EL (cell line): ENCODE measurements at places on chromosomes 1 and 21.

DNA sequence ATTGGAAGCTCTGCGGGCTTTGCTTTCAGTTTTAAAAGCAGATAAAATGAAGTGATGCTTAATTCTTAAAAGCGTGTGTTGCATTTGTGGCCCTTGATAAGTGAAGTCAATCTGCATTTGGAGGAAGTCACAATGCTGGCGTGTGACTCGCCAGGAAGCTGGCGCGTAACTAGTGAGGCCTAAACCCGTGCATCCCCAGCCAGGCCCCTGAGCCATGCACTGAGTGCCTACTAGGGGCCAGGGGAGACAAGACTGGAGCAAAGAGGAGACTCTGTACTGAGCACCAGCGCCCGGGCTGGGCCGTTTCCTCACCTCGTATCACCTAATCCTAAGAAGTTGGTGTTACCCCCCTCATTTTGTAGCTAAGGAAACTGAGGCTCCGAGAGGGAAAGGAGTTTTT lies 4.6 kb upstream of the DDOST start:
- no peak for DNase-seq

DNA sequence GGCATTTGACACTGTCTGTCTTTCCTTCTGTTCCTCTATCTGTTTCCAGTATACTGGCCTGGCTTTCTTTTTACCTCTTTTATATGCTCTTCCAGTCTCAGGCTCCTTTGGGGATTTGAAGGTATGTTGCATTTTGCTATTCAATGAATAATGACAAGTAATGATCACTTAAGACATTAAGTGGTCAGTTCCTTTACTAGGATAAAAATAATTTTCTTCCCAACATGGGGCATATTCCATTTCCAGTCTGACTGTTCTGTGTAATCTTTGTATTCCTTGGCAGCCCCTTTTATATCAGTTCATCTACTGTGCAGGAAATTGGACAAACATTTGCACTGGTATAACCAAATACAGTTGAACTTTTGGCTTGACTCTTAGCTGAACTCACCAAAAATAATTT lies 15.6 kb downstream of the METTL18 start:
- DNase-seq, result no peak

DNA sequence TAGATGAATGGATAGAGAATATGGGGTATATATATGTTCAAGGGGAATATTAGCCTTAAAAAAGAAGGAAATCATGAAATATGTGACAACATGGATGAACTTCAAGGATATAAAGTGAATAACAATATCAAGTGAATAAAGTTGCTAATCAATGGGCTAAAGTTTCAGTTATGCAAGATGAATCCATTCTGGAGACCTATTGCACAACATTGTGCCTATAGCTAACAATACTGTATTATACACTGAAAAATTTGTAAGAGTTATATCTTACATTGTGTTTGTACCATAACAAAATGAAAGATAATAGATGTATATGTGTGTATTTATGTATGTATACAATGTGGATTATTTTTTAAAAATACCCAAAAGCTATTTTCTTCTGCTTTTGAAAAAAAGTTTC lies 96.3 kb upstream of the DPYD start:
- no peak for DNase-seq

DNA sequence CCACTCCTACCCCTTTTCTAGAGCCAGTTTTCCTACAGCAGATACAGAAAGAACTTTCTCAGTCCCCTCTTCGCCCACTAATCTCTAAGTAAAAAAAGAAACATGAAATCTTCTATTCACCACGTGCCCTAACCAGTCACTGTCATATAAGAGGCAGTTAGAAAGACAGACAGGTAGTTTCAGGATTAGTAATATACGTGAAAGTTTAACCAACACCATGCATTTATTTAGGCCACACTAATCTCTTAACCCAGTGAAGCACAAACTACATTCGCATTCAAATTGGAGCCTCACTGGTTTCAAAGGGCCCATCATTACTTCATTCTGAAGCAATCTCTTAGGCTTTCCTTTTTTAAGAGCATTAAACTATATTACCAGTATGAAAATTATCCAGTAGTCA lies 10.1 kb downstream of the GPATCH2 start:
- no peak for DNase-seq

- DNase-seq, result no peak
Observed at GRCh38 chr1:89545264-89546038, 20.8 kb downstream of the LRRC8B start.

- no peak for DNase-seq
Observed at GRCh38 chr1:34701326-34702060, 53.4 kb upstream of the GJB5 start.

DNA sequence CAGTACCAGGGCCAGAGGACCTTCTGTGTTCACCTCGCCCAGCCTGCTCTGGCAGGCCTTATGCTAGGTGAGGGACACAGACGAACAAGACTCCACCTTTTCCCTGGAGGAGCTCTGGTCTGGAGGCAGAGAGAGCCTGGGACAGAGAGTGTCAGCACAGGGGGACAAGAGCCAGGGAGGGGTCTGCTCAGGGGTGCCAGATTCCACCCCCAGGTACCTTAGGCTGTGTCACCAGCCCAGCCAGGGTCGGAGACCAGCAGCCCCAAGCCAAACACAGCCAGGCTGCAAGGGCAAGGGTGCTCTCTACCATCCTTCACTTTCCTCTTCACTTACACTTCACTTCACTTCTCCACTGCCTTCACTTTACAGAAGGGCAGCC lies 4.3 kb upstream of the LRP8 start:
- no peak for DNase-seq

- no peak for DNase-seq
Observed at GRCh38 chr1:6465461-6466005, 440 bp downstream of the TNFRSF25 start.

DNA sequence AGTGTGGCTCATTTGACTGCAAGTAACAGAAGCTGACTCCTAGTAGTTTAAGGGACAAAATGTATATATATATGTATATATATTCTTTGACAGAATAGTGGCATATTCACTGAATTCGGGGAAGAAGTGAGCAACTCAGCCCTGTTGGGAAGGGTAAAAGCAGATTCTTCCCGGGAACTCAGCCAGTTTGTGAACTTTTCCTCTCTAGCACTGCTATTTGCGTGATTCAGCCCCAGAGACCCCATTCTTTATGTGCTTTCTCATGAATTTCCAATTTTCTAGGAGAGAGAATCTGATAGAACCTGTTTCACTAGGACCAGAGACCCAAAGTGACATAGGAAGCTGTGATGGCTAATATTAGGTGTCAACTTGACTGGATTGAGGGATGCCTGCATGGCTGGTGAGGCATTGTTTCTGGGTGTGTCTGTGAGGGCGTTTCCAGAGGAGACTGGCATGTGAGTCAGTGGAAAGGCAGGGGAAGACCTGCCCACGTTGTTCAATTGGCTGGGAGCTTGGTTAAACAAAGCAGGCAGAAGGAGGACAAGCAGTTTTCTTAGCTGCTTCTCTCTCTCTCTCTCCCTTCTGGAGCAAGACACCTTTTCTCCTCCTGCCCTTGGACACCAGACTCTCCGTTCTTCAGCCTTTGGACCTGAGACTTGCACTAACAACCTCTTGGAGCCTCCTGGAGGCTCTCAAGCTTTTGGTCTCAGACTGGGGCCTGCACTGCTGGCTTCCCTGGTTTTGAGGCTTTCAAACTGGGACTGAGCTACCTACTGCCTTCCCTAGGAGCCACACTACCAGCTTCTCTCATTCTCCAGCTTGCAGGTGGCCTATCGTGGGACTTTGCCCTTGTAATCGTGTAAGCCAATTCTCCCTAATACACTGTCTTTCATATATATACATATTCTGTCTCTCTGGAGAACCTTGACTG lies 93.4 kb upstream of the KCNK1 start:
- DNase-seq, result peak; percentile 7

DNA sequence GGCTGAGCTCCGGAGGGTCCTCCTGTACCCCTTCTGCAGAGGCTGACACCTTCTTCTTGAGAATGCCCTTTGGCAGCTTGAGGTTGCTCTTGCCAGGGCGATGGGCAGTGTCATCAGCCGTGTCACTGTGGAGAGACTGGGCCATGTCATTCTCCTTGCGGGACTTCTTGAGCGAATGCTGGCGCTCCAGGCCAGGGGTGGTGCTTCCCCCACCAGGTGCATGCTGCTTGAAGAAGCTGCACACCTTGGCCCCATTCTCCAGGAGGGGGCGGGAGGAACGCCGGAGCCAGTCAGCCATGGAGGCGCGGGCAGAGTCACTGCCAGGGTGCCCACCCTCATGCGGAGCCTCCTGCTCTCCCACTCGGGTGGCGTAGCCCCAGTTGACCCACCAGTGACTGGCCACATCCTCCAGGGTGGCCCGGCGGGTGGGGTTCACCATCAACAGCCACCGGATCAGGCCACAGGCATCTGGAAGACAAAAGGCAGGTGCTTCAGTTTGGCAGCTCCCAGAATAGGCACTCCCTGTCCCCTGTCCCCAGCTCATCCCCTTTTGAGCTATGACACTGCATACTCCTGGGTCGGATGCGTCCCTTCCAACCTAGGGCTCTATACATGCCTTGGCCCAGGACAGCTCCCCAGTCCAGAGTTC lies 17.4 kb downstream of the NUAK2 start:
- no peak for DNase-seq

- no peak for DNase-seq
Observed at GRCh38 chr1:41764656-41765055, 154.1 kb downstream of the HIVEP3 start.

DNA sequence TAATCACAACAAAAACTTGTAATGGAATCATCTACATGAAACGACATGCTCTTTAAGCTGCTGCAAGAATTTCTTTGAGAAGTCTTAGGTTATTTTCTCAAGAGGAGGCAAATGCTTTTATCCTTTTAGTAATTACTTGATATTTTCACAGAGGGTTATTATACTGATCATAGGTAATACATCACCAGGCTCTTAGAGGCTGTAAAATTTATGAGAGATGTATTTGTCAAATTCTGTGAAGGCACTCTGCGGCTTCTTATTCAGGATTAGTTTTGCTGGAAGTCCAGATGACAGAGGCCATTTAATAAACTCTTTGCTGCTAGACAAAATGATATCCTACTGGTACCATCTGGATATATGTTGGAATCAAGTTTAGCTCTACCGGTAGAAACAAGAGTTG lies 624.3 kb upstream of the BRINP3 start:
- no peak for DNase-seq

- peak; percentile 86 for DNase-seq
Observed at GRCh38 chr1:169999331-169999741, 75.2 kb downstream of the KIFAP3 start.

DNA sequence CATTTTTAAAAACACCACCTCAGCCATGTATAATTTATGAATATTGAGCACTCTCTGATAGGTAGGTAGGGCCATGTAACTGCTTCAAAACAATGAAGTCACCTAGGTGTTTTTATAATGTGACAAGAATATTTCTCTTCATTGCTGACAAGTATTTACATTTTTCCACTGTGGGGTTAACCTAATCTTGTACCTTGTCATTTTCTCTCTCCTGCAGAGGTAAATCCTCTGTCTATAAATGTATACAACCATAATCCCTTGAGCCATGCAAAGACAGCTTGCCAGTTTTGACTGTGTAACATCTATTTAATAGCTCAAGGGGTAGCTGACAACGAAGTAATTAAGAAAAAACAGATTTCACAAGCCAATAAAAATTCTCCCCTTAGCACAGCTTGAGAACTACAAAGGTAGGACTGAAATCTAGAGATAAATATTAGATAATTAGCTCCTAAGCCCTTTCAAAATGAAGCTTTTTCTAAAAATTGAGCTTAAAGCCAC lies 137.6 kb upstream of the POGK start:
- DNase-seq, result no peak

DNA sequence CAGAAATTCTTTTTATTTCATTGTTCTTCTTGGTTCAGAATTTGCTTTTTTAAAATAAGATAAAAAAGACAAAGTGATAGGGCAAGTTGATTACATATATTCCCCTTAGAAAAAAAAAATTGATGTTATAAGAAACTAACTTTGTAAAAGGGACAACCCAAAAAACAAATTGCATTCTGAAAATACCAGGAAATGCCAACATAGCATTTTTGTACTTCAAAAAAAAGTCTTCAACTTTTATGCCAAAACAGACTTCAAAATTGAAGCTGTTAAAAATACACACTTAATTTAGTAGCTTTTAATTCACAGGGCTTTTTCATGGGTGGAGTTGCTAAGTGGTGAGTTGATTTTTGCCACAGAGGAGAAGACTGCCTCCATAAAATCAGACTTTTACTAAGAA lies 70.9 kb downstream of the ODF2L start:
- no peak for DNase-seq

GRCh38 chr1:1273512-1274298 lies at the start of gene UBE2J2:
TSS of gene UBE2J2 (minus strand) at chr1:1273854. CDS start at chr1:1267992, 5,862 bp downstream.
- DNase-seq, result peak; percentile 87

DNA sequence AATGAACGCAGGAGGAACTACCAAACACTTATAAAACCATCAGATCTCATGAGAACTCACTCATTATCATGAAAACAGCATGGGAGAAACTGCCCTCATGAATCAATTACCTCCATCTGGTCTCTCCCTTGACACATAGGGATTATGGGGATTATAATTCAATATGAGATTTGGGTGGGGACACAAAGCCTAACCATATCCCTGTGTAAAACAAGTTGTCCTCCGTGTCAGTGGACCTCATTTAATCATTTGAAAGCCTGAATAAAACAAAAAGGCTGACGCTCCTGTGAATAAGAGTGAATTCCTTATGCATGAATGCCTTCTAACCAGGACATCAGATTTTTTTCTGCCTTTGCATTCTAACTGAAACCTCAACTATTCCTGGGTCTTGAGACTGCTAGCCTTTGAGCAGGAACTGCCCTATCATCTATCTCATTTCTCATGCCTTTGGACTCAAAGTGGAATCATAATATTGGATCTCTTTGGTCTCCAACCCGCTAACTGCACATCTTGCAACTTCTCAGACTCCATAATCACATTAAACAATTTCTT lies 648.8 kb downstream of the ADGRL2 start:
- DNase-seq, result peak; percentile 3

DNA sequence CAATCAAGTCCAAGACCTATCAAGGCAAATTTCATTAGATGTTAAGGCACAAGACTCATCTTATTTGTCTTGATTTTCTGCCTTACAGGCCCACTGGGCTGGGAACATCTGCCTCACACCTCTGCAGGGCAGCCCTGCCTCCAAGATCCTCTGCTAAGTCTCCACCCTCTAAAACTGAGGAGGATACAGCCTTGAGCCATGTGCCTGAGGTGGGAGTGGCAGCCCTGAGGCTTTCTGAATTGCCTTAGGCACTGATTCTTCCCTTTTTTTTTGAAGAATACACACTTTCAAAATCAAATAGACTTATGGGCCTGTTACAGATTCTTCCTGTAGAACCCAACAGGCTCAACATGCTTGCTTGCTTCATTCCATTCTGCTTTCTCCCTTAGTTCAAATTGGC lies 544.3 kb upstream of the ADAMTS5 start:
- peak; percentile 17 for DNase-seq

- no peak for DNase-seq
Observed at GRCh38 chr21:39073717-39074116, 109.5 kb downstream of the PSMG1 start.
